Thoracic aorta (tissue), 2 donors: ENCODE measurements at places on chromosomes 11 and 22. TPM values are rescaled to one million over a fixed set of nuclear protein-coding genes. Genes with fewer than 3 reads are reported as not detected.

TIGD3 gene
- total RNA-seq, result not detected

DNA sequence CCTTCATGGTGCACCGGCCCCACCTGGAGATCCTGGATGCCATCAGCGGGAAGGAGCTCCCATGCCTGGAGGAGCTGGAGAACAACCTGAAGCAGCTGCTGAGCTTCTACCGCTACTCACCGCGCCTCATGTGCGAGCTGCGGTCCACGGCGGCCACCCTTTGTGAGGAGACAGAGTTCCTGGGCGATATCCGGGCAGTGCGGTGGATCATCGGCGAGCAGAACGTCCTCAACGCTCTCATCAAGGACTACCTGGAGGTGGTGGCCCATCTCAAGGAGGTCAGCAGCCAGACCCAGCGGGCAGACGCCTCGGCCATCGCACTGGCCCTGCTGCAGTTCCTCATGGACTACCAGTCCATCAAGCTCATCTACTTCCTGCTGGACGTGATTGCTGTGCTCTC lies 59.2 kb downstream of the SYT13 start:
- no peak for DNase-seq

MMP27 gene
- total RNA-seq, result not detected

TMPRSS13 gene
- not detected for total RNA-seq

GRCh38 chr11:33997584-33998251 lies 53.8 kb upstream of the CAPRIN1 start:
- DNase-seq, result no peak

DNA sequence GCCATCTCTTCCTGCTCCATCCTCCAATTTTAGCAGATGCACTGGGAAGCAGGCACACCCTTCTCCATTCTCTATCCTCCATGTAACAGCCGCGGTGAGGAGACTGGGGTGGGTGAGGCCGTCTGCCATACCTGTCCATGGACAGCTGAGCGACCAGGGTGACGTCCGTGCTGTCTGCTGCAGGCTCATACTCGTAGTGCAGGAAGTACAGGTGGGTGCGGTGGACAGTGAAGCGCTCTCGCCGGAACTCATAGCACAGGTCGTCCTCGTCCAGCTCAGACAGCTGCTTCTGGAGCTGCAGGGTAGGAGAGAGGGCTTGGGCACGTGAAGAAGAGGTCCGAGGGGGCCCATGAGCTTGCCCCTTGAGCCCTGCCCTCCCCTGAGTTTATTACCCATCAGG lies 257.8 kb upstream of the SYN3 start:
- no peak for DNase-seq

GRCh38 chr11:43222215-43222614 lies 89.6 kb upstream of the API5 start:
- no peak for DNase-seq

GRCh38 chr11:43261775-43262174 lies 50.0 kb upstream of the API5 start:
- DNase-seq, result no peak

- no peak for DNase-seq
Observed at GRCh38 chr22:12601870-12602779, 2925.9 kb upstream of the OR11H1 start.

ST14 gene
- 6.9 TPM for total RNA-seq

- no peak for DNase-seq
Observed at GRCh38 chr22:40326905-40327735, 19.2 kb upstream of the ADSL start.
